ENCODE measurements at places on chromosomes 1 and 21.

DNA sequence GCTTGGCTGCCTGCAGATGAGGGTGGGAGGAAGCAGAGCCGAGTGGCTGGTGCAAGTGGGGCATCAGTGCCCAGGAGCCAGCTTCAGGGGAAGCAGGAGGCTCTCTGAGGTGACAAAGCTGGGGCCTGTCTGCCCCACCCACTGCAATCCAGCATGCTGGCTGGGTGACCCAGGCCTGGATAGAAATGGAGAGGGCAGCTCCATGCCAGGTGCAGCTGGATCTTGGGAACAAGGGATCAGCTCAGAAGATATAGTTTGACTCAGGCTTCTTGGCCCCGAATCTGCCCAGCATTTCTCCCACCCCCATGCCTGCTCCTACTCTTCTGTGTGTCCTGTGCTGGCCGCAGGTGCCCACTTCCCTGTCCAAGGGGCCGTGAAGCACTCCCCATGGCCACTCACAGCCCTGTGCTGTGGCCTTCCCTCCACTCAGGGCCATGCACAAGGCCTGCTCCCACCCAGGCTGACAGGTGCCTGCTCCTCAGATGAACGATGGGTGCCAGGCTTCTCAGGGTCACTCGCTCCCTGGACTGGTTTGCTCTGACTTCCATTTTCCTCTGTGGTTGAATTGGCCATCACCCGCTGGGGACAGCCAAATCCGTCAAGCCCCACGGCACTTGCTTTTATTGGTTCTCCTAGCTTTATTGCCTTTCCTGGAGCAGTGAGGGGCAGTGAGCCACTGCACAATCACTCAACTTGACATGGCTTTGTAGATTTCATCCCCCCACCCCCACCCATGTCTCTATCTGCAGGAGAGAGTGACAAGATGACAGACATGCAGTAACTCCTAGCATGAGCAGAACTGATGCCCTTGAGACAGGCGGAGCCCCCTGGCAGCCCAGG lies 174.8 kb upstream of the VAMP3 start:
- no peak for DNase-seq

DNA sequence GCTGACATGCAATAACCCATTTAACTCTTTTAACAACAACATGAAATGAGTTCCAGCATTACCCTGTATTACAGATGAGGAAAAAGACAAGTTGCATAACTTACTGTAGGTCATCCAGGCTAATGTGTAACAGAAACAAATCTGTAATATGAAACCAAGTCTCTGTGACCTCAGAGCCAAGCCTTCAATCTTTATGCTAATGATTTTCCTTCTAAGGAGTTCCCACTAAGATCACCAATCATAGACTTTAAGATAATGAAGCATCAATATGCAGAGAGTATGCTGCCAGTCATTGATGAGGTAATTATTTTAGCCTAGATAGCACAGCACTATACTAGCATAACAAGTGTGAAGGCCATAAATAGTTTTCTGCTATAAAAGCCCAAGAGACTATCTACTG lies 35.6 kb upstream of the RNPC3 start:
- DNase-seq = no peak

DNA sequence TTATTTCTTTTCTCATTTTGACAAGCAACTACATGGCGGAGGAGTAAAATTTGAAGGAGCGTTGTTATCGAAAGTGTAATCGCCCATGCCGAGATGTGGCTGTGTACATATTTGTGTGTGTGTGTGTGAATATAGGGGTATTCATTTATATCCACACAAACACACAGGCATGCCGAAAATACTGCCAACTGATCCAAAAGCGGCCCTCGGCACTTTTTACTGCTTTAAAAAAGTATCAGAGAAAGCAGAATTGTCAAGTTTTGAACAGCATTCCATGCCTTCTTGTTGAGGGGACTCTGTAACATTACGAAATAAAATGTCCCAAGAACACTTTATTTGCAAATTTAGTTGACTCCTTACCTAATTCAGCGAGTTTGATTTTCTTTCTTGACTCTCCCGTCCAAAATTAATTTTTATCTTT lies 1.1 kb downstream of the PBX1 start:
- DNase-seq = no peak

- DNase-seq = no peak
These were observed 5.5 kb downstream of the LRRC42 start for GRCh38 chr1:53951697-53952096.

- no peak for DNase-seq
These were observed 627 bp upstream of the DLGAP3 start for GRCh38 chr1:34929853-34930701.

DNA sequence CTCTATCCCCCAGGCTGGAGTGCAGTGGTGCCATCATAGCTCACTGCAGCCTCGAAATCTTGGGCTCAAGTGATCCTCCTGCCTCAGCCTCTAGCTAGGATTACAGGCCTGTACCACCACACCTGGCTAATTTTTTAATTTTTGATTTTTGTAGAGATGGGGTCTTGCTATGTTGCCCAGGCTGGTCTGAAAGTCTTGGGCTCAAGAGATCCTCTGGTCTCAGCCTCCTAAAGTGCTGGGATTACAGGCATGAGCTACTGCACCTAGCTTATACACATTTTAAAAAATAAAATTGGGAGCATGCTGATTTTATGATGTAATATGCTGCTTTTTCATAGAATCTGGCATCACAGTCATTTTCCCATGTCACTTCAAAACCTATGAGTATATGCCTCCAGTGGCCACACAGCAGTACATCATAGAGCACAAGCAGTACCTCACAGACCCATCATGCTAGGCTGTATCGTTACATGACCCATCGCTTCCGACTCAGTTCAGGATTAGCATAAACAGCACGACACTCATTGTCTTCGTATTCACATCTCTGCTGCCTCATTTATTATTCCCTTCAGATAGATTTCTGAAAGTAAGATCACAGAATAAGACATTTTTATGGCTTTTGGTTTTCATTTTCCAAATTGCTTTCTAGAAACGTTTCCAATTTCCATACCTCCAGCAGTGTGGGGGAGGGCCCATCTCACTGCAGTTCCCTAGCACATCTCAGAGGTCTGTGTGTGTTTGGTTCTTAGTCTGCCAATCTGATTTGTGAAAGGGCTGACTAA lies 35.9 kb upstream of the CCSAP start:
- DNase-seq = no peak

DNA sequence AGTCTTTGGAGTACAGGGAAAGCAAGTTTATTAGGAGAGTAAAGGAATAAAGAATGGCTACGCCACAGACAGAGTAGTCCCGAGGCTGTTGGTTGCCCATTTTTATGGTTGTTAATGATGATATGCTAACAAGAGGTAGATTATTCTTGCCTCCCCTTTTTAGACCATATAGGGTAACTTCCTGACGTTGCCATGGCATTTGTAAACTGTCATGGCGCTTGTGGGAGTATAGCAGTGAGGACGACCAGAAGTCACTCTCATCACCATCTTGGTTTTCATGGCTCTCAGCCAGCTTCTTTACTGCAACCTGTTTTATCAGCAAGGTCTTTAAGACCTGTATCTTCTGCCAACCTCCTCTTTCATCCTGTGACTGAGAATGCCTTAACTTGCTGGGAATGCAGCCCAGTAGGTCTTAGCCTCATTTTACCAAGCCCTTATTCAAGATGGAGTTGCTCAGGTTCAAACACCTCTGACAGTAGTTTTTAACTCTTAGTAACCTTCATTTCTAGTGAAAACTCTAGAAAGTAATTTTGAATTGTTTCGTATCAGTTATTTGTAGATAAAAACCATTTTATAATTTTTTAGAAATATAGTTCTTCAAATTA lies 26.2 kb downstream of the TCP10L start:
- DNase-seq = no peak

- DNase-seq = no peak
These were observed 2.7 kb downstream of the SLC35F3 start for GRCh38 chr1:233907151-233907550.

DNA sequence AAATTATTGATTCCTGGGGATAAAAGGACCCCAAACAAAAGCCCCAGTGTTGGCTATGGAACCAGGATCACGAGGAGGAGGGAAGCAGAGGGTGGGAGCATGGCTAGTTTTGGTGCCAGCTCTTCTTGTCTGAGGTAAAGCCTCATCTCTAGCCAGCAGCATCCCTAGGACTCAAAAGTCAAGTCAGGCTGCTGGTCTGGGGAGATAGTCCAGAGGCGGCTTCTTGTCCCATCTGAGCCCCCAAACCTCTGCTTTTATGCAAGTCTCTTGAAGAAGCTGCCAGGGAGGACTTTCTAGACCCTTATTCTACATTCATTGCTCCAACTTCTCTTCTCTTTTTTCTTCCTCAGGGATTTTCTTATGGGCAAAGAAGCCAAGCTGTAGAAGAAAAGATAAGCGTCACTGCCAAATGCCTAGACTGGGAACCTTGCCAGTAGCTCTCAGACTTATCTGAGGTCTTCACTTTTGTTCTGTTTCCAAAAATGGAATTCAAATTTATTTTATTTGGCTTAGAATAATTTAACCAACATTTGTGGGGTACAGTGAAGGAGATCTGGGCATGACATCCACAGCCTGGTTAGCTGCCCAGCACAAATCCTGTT lies 6.9 kb upstream of the ANKRD35 start:
- DNase-seq = no peak

- DNase-seq = no peak
These were observed 109.7 kb upstream of the IRF2BP2 start for GRCh38 chr1:234719454-234720251.

- DNase-seq = no peak
These were observed 108.0 kb upstream of the TRABD2B start for GRCh38 chr1:48105165-48105564.

DNA sequence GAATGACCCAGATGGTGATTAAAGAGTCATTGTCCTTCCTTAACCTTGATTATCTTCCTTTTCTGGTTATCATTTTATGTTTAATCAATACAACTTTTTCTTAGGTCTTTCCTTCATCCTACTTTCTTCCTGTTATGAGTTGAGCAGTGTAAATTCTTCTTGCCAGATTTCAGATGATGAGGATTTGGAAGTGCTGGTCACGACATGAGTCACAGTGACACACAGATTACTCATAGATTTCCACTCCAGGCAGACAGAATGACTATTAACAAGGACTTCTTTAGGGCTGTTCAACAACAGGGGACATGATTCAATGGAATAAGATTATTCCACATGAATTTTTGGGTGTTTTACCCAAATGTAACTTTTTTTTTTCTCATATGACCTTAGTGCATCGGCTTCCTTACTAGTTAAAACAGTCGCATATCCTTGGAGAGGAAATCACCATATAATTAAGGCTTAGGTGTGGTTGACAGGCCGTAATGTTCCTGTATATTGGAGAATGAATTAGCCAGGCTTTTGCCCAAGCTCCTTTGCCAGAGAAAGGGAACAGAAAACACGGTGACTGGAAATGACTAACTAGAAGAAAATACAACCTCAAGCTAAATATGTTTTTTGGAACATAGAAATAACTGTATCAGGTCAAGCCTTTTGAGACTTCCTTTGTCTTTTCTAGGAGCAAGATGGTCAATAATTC lies 44.2 kb downstream of the PRRX1 start:
- no peak for DNase-seq

DNA sequence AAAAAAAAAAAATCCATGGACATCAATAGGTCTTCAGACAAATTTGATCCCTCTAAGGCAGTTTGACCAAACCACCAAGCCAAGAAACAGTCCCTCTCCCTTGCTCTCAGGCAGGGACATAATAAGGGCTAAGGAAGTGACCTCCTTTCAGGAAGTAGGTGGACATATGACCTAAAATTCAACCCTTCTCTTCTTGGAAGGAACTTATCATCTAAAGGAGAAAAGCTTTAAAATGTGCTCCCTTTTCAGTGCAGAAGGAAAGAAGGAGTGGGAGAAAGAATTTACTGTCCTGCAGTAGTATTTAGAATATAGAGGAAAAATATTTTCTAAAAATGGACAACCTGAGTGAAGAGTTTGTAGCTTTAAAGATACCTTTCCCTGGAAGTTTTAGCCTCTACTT lies 118.1 kb downstream of the DTL start:
- DNase-seq = no peak

- no peak for DNase-seq
These were observed 128.9 kb upstream of the ADAR start for GRCh38 chr1:154736841-154737240.

- no peak for DNase-seq
These were observed 114.2 kb upstream of the NR5A2 start for GRCh38 chr1:199913318-199913717.

DNA sequence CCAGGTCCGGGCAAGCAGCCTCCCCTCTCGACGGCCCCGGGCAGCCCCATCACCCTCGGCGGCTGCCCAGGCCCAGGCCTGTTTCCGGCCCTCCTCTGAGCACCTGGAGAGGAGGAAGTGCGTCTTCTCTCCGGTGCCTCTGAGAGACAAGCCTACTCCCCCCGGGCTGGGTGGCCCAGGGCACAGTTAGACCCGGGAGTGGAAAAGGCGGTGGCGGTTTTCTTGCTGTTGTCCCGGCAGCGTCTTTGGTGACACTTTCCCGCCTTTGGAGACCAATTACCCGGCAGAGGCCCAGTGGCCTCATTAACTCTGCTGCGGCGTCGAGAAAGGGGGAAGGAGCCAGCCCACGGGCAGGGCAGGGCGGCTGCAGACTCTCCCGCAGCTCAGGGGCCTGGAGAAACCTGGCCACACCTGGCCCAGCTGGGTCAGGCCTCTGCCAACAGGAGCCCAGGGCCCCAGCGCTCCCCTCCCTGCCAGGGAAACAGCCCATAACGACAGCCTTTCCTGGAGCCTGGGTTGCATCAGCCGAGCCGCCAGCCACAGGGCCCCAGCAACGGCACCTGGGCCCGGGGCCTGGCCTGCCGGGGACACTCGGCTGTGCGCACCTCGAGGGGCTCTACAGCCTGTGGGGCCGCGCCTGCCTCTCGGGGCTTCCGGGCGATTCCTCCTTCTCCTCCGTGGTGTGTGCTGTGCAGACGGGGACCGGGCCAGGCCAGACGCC lies 28.4 kb upstream of the C1orf159 start:
- DNase-seq = peak; percentile 34

- no peak for DNase-seq
These were observed 1.5 kb downstream of the SLC66A1 start for GRCh38 chr1:19313636-19313959.

DNA sequence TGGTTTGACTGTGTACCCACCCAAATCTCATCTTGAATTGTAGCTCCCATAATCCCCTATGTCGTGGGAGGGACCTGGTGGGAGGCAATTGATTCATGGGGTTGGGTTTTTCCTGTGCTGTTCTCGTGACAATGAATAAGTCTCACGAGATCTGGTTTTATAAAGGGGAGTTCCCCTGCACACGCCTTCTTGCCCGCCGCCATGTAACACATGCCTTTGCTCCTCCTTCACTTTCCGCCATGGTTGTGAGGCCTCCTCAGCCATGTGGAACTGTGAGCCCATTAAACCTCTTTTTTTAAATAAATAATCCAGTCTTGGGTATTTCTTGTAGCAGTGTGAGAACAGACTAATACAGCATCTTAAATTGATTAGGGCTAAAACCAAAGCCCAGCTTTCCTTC lies 22.6 kb upstream of the RERE start:
- DNase-seq = no peak

DNA sequence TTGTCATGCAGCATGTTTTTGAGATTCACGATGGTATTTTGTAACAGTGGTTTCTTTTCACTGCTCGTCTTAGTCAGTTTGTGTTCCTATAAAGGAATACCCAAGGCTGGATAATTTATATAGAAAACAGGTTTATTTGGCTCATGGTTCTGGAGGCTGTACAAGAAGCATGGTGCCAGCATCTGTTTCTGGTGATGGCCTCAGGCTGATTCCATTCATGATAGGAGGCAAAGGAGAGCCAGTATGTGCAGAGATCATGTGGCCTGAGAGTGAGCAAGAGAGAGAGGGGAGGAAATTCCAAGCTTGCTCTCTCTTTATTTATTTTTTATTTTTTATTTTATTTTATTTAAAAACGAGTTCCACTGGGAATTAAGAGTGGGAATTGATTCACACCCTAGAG lies 2.0 kb upstream of the C21orf91 start:
- DNase-seq = no peak
